NCI-H510A (cell line): ENCODE measurements at places on chromosomes 1 and 21.

DNA sequence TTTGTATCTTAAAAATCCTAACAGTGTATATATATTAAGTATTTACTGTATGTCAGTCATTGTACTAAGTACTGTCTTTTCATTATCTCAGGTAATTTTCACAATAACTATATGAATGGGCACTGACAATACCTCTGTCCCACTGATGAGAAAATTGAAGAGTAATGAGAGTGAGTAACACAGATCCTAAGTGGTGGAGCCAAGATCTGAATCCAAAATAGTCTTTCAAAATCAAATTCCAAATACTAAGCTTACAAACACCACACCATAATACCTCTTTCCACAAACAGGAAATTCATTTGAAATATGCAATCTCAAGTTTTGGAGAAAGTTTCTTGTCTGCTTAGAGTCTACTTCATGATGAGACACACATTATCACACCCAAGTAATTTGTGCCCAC is 105.9 kb upstream of the EDEM3 start:
- no peak for DNase-seq

GRCh38 chr1:166999075-166999474 is 10.0 kb downstream of the MAEL start:
- no peak for DNase-seq

GRCh38 chr1:21121764-21122471 is 54.8 kb downstream of the EIF4G3 start:
- no peak for DNase-seq

DNA sequence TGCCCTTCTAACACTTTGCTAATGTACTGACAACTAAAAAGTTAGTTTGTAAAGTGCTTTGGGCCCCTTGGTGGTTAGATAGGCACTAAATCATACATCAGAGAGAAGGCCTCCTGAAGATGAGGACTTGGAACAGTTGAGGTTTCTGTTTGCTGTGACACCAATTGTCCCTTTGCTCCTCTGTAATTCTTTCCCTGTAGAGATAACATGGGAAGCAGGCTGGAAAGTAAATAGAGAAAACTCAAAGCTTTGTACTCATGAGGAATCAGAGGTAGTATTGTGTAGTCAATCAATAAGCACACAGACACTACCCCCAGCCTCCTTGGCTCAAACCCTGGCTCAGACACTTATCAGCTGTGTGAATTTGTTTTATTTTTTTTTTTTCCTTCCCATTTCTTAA is 31.6 kb upstream of the BARHL2 start:
- no peak for DNase-seq

DNA sequence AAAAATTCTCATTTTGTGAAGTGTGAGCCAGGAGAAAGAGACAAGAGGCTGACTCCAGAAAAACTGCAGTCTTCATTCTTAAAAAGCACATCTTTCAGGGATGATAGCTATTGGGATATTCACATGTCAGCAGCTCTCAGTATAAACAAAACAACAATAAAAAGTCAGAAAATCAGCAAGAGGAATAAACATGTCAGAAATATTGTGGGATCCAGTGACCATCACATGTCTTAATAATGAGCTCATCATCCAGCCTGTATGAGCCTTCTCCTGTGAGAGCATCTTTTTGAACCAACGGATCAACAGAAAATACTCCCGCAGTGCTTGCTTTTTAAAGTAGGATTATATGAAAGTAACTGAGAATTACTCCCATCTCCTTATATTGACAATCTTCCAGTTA is 241.6 kb downstream of the SMYD3 start:
- DNase-seq: no peak

DNA sequence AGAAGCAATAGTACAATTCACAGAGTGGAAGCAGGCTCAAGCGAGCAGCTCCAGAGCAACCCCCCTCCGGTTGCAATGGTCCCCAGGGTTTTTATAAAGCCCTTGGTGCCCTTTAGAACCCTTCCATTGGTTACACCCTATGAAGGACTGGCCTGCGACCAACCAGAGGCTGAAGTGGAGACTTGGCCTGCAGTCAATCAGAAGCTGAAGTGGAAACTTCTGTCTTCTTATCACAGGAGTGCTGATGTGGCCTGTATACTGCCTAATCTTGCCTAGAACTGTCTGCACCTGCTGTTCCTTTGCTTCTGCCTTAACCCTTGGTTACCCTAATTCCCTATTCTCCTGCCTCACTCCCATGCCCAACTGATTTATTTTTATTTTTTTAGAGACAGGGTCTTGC is 15.4 kb upstream of the FRRS1 start:
- DNase-seq: no peak

GRCh38 chr1:46800742-46801141 is 1.9 kb downstream of the CYP4B1 start:
- DNase-seq: no peak

- DNase-seq: no peak
Observed at GRCh38 chr1:241675983-241676382, 23.9 kb downstream of the WDR64 start.

GRCh38 chr1:45097944-45098343 is 85.9 kb downstream of the UROD start:
- DNase-seq: no peak

- DNase-seq: no peak
Observed at GRCh38 chr1:184752656-184753055, 2.0 kb downstream of the EDEM3 start.

- no peak for DNase-seq
Observed at GRCh38 chr1:2965676-2966075, 55.6 kb upstream of the ACTRT2 start.

DNA sequence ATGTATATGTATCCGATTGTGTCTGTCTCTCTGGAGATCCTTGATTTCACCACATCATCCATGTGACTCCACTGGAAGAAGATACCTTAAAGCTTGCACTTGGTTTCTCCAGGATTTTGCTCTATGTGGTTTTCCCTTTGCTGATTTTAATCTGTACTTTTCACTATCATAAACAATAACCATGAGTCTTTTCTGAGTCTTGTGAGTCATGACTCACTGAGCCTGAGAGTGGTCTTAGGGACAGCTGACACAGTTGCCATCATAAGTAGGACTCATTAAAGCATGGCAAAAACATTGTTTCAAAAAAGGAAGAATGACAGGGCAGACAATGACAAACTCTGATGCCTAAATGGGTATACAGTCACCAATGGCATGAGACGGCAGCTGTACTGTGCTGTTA is 226.2 kb downstream of the AKT3 start:
- DNase-seq: no peak

- DNase-seq: no peak
Observed at GRCh38 chr1:162538815-162539431, 22.6 kb upstream of the UAP1 start.

- no peak for DNase-seq
Observed at GRCh38 chr1:221101807-221102605, 222.8 kb downstream of the HLX start.

DNA sequence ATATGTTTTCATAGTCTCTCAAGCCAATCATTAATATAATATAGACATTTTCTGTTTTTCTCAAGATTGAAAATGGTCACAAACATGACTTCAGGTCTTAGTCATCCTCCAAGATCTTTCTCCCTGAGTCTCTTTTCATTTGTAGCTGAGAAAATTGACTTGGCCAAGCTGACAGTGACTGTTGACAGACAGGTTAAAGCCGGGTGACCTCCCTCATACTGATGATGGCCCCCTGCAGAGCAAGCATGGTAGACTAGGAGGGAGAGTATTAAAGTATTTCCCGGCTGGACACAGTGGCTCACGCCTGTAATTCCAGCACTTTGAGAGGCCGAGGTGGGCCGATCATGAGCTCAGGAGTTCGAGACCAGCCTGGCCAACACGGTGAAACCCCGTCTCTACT is 6.8 kb upstream of the KIAA1614 start:
- no peak for DNase-seq

DNA sequence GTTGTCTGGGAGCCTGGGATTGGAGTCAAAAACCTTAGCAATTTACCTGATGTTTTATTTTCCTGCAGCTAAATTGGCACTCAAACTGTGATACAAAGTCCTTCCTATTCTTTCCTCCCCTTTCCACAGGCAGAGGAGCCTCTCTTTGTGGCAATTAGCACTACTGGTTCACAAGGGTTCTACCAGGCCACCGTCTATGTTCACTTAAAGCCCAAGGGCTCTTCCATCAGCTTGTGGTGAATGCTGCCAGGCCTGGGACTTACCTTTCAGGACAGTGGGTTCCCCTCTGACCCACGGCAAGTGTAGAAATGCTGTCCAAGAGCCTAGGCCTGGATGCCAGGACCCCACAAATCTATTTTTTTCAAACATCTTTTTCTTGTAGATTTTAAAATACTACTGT is 251.9 kb upstream of the B3GALT2 start:
- DNase-seq: no peak

- DNase-seq: peak; percentile 86
Observed at GRCh38 chr1:89525169-89525855, 683 bp downstream of the LRRC8B start.

- no peak for DNase-seq
Observed at GRCh38 chr1:241985787-241986186, 13.1 kb downstream of the MAP1LC3C start.

DNA sequence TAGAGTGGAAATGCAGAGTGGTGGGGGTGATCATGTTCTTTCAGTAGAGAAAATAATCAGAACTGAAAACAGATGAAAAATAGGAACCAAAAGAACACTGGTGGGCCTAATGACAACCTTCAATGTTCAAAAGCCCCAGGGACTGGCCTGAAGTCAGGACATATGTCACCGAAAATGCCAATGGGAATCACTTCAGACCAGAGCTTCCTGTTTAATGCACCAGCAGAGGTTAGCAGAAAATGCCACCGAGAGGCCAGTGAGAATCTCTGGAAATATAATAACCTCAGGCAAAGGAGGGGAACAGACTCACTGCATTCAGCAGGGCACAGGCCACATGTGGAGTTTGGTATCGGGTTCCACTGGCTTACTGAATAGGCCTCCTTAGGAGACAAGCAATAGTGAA is 15.9 kb upstream of the CD58 start:
- no peak for DNase-seq

DNA sequence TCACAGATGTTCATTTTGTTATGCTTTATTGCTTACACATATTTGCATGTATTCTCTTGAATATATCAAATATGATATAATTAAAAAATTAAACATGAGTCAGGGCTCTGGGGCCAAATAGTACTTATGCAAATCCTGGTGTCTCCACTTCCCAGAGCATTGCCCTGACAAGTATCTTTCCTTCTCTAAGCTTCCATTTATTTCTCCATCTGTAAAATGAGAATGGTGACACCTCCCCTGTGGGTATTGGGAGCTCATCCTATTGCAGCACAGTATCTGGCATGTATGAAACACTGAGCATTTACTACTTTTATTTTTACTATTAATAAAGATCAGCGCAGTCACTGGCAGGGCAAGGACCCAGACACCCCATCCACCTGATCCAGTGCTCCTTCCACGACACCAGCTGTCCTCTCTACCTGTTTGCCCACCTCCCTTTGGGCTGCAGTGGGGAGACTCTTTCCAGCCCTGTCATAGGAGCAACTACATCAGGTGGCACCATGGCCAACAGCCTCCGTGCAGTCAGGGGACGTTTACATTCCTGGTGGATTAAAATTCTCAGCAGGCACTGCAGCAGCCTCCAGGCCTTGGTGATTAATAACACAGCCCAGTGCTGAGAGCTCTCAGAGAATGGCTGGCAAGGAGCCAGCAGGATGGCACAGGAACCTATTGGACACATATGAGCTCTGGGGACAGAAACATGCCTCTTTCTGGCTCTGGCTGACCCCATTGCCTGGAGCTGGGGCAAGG is 113.0 kb downstream of the DMRTB1 start:
- peak; percentile 84 for DNase-seq

- no peak for DNase-seq
Observed at GRCh38 chr1:234961456-234962339, 166.9 kb downstream of the TOMM20 start.

DNA sequence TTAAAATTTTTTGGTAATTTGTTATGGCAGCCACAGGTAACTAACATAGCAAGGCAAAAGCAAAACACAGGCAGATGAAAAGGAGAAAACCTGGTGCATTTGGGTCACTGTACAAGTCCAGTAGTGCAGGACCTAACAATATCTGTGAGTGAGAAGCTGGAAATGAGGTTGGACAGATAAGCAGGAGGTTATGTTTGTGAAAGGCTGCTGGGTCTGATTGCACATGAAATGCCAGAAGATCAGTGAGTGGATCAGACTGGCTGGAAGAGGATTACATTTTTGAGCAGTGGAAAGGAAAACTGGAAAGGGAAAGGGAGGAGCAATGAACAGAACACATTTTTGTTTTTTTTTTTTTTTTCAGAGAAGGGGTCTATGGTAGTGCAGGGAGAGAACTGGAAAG is 73.6 kb downstream of the CYYR1 start:
- DNase-seq: no peak

DNA sequence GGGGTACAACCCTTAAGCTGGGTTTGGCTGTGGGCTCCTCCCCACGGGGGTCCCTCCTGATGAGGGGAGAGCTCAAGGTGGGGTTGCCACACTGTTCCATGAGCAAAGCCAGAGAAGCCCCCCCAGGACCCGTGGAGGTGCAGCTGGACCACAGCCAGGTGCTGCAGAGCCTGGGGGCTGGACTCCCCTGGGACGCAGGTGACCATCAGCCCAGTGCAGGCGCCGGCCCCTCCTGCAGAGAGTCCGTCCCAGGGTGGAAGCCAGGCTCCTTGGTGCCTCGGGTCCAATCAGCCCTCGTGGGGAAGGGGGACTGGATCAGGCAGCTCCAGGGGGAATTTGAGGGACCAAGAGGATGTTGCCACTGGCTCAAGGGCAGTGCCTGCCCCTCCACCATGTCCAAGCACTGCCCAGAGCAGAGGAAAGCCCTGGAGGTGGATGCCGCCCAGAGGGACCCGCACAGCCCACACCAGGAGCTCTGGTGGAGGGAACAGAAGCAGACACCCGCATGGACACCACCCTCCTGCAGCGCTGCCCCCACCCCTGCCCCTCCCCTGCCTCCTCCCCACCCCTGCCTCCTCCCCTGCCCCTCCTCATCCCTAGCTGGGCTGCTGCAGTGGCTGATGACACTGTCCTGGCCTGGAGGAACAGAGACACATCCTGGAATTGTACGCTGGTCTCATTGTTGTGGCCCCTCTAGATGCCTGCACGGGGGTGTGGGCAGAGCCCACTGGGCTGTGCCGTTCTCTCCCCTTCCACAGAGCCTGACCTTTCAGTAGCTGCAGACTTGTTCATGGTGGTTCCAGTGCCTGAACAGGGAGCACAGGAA is 30.8 kb upstream of the COL18A1 start:
- no peak for DNase-seq

DNA sequence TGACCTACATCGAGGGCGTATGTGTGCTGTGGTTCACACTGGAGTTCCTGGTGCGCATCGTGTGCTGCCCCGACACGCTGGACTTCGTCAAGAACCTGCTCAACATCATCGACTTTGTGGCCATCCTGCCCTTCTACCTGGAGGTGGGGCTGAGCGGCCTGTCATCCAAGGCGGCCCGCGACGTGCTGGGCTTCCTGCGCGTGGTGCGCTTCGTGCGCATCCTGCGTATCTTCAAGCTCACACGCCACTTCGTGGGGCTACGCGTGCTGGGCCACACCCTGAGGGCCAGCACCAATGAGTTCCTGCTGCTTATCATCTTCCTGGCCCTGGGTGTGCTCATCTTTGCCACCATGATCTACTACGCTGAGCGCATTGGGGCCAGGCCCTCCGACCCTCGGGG is 13.0 kb downstream of the KCNC4 start:
- no peak for DNase-seq

- no peak for DNase-seq
Observed at GRCh38 chr1:156657741-156658319, 15.9 kb downstream of the BCAN start.

- DNase-seq: no peak
Observed at GRCh38 chr1:174656409-174657059, 208.8 kb downstream of the GPR52 start.
